Fibroblast of pulmonary artery (primary cell): ENCODE measurements at places on chromosomes 12 and 14.

GRCh38 chr12:109822951-109823411 lies 10.2 kb downstream of the TRPV4 start:
- no peak for DNase-seq

GRCh38 chr12:54033106-54033979 lies 493 bp downstream of the HOXC5 start:
- no peak for DNase-seq

GRCh38 chr12:123675436-123675835 lies 4.5 kb downstream of the TCTN2 start:
- no peak for DNase-seq

- peak; percentile 13 for DNase-seq
Observed at GRCh38 chr12:131673888-131674257, 37.0 kb upstream of the SFSWAP start.

GRCh38 chr14:88255798-88256197 lies 67.3 kb downstream of the KCNK10 start:
- no peak for DNase-seq

DNA sequence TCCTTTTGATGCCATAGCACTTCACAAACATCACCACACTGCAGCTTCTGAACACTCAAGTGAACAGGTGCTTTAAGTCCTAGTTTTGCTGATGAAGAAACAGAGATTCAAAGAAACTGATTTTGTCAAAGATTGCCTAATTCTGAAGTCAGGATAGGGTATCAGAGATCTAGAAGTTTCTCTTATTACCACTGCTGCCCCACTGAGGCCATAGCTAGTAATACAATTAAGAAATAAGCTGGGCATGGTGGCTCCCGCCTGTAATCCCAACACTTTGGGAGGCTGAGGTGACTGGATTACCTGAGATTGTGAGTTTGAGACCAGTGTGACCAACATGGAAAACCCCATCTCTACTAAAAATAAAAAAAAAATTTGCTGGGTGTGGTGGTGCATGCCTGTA lies 458.3 kb upstream of the SEL1L start:
- peak; percentile 3 for DNase-seq

DNA sequence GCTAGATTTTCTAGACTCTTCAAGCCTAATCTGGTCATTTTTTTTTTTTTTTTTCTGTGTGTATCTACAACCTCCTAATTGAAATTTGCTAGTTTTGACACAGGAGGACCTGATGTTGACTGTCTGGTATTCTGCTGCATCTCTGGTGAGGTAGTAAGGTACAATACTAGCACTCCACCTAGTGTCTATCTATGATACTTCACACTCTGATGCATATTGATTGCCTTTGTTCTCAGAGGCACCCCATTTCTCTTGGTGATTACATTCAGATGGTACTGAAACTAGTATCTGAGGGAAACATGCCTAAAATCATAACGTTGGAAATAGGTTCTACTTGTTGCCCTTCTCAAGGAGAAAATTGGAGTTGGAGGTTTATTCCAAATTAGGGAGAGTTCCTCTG lies 930.5 kb upstream of the NOVA1 start:
- peak; percentile 71 for DNase-seq

DNA sequence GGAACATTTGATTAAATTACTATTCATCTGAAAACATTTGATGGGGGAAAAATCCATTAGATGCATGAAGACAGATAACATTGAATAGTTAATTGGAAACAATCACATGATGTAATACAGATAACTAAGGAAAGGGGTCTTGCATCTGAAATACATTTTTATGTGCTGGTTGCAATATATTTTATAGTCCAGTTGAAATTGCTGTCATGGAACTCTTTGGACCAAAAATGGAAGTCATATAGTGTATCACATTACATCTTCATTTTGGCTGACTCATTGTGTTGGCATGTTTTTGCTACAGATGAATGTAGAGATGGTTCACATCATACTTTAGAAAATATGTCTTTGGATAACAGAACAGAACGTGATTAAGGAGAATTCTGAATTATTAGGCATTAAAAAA lies 43.0 kb upstream of the GNPNAT1 start:
- peak; percentile 81 for DNase-seq

DNA sequence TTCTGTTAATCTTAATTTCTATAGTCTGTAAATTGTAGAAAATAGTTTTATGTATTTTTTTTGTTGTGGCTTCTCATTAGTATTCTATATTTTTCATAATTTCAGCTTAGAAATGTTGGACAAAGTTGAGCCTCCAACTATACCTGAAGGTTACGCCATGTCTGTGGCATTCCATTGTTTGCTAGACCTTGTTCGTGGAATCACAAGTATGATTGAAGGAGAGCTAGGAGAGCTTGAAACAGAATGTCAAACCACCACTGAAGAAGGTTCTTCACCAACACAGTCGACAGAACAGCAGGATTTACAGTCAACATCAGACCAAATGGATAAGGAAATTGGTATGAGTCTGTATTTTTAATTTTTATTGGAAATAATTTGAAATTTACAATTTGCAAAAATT lies 65.7 kb downstream of the MON2 start:
- DNase-seq: no peak

DNA sequence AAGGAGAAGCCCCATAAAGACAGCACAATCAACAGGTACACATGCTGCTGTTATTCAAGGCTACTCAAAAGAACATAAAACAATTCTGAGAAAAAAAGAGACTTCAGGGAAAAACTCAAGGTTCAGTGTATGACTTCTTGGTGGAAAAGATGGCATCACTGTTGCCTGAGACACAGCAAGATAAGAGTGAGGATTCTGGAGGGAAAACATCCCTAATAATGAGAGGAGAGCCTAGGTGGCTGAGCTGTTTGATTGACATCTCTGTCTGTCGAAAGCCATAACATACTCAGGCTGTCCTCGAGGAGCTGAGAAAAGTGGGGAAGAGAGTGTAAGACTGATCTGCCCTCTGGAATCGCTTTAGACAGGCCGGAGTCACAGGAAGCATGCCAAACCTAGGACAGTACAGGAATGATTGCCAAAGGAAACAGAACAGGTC lies 193.4 kb upstream of the AMIGO2 start:
- no peak for DNase-seq

GRCh38 chr14:72590577-72590976 lies 303.3 kb downstream of the DPF3 start:
- no peak for DNase-seq

GRCh38 chr14:72781561-72782508 lies 112.1 kb downstream of the DPF3 start:
- DNase-seq: peak; percentile 73

DNA sequence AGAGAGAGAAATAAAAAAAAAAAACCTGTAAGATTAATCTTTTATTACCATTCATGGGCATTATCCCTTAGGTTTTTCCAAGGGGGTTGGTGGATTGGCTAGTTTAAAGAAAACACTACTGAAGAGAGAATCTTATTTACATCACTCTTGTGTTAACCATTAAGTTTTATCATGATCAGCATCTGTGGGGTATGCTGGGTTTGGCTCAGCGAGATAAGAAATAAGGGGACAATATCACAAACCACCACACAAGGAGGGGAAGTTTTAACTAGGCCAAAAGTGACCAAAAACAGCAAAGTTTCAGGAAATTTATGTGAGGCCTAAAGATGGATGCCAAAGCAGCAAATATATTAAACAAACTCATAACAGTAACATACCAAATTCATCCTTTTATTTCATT lies 548.6 kb downstream of the SLC16A7 start:
- no peak for DNase-seq

DNA sequence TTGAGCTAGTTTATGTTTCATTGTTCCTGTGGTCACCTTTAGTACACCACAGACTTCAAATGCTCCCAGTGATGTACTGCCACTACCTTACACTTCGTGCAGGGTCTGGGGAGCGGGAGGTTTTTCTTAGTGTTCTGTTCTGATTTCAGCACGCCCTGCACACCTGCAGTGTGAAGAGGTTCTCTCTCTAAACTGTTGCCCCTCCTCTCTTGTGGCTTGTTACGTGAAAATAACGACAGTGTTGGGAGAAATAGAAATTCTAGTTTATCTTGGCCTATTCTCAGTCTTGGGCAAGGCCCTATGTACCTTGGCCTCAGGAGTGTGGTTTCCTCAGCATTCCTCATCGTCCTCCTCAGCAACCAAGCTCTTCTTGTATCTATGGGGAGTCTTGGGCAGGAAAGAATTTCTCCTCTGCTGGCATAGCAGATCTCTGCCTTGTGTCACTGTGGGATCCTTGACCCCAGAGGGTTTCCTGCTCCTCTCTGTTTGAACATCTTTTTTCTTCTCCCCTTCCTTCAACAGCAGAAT lies 48.6 kb downstream of the EIF2S3B start:
- DNase-seq: no peak

DNA sequence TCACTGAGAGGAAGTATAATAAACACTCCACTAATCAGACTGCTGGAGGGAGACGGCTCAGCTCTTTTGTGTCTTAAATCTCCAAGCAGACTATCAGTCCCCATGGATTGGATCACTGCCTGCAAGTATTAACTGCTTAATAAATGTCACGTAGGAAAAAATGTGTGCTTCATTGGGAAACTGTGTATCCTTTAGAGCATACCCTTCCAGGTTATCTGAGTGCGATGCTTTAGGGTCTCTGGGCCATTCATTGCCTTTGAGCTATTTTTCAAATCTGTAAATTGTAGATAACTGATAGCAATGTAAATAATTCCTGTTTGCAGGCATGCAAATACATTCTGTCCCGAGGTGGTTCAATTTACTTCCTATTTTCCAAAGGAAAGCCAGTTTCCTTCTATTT lies 45.0 kb upstream of the VASH1 start:
- DNase-seq: no peak

DNA sequence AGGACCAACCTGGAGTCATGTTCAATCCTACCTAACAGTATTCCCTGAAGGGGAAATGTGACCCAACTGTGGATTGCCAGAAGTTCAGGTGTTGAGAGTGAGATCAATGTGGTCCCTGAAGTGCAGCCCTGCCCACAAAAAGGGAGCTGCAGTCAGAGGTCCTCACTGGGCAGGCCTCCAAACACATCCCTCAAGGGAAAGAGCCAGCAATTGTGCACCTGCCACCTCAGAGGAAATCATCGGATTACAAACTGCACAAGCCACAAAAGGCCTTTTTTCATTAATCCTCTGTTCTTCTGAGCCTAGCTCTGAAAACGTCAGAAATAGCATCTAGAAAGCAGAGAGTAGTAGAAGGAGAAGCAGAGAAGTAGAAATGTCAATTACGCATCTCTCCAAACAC lies 10.8 kb upstream of the MDM1 start:
- DNase-seq: no peak

GRCh38 chr12:25585021-25585523 lies 32.0 kb upstream of the LMNTD1 start:
- DNase-seq: peak; percentile 96

DNA sequence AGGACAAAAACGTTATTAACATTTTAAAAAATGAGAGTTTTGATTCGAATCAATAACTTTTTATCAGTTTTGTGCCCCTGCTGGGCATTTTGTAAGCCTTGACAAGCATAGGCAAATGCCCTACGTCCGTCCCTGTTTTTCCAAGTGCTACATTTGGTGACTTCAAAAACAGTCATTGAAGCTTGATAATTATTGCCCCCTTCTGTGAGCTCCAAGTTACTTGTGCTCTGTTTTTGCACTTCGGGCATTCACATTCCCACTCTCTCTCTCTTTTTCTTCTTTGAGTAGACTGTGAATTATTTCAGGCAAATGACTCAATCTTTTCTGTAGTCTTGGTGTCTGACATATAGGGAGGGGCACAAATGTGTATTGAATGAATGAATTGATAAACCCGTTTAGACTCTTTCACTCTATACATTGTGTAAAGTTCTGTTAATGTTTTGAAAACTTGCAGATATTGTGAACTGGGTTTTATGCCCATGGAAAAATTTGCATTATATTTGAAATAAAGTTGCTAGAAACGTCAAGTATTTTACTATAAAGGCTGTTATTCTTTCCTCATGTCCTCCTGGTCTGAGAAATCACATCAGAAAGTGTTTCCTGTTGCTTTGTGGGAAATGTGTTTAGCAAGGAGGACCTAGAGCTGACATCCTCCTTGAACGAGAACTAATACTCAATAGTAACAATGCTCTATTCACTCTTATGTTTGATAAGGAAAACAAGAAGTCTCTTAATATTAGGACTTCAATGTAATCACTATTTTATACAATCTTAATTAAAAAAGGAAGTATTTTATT lies 1.4 kb downstream of the APAF1 start:
- DNase-seq: peak; percentile 29

GRCh38 chr14:82445810-82446570 lies 912.3 kb upstream of the SEL1L start:
- no peak for DNase-seq

DNA sequence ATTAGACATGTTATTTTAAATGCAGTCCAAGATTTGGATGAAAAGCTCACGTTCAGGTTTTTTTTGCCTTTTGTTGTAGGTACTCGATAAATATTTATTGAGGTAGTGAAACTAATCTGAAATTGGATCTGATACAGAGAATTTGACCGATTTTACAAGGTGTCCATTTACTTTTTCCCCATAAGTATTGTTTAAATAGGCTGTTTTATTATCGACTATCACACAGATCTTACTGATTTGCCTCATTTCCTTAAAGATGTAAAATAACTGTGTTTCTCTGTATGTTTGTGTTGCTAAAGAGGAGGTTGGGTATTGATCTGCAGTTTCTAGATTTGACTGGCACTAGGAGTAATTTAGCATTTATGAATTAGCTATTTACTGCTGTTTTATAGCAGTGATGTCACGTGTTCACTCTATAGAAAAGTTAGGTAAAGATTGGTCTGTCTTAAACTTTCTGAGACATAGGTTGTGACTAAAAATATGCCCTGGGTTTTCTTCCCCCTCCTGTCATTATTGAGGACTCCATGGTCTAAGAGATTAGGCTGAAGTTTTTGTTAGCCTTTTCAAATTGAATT lies 3.5 kb downstream of the RAP1B start:
- DNase-seq: no peak

- DNase-seq: no peak
Observed at GRCh38 chr12:132488127-132489077, 1.5 kb upstream of the FBRSL1 start.

GRCh38 chr12:47316609-47317049 lies 236.9 kb upstream of the AMIGO2 start:
- DNase-seq: peak; percentile 64

- peak; percentile 33 for DNase-seq
Observed at GRCh38 chr12:30700216-30700900, 4.7 kb upstream of the IPO8 start.

- DNase-seq: no peak
Observed at GRCh38 chr14:70811578-70811977, 2.3 kb upstream of the MAP3K9 start.

GRCh38 chr12:93521225-93522080 lies 51.0 kb upstream of the SOCS2 start:
- peak; percentile 54 for DNase-seq

DNA sequence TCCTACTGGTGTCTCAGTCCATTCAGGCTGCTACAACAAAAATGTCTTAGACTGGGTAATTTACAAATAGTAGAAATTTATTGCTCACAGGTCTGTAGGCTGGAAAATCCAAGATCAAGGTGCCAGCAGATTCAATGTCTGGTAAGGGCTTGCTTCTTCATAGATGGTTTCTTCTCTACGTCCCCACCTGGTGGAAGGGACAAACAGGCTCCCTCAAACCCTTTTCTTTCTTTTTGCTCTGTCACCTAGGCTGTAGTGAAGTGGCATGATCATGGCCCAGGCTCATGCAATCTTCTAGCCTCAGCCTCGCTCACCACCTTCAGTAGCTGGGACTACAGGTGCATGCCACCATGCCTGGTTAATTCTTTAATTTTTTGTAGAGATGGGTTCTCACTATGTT lies 106.8 kb upstream of the RPH3A start:
- no peak for DNase-seq
